ENCODE measurements at places on chromosomes 3 and 15.

- no peak for DNase-seq
Measured at GRCh38 chr3:61078048-61078752, 173.1 kb downstream of the FHIT start.

DNA sequence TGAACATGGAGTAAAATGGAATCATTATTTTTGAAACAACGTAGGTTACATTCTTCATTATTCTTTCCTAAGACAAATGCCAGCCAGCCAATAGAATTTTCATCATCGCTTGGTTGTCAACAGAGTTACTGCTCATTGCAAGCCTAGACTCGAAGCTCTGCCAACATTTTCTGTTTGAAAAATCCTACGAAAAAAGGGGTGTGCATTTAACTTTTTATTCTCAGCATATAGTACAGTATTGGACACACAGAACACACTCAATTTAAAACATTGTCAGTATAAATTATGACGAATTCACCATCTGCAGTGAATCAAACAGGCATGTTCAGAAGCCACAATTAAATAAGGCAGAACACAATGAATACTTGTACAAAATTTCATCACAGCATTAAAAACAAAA lies 232.1 kb downstream of the NR1D2 start:
- DNase-seq: no peak

DNA sequence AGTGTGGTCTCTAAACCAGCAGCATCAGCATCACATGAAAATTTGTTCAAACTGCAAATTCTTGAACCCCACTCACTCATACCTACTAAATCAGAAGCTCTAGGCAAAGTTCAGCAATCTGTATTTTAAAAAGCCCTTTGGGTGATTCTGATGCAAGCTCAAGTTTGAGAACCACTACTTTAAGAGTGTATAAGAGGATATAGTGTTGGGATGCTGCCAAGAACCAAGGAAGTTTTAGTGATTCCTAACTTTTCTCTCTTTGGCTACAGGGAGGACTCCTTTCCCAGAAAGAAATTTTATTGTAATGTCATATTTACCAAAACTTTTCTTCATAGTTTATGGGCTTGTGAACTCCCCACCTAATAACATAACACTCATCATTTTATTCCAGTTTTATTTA lies 422.2 kb downstream of the TBC1D5 start:
- DNase-seq: no peak

- no peak for DNase-seq
Measured at GRCh38 chr3:55765398-55765797, 278.3 kb upstream of the WNT5A start.

GRCh38 chr3:50418850-50419249 lies 59.5 kb upstream of the TMEM115 start:
- no peak for DNase-seq

DNA sequence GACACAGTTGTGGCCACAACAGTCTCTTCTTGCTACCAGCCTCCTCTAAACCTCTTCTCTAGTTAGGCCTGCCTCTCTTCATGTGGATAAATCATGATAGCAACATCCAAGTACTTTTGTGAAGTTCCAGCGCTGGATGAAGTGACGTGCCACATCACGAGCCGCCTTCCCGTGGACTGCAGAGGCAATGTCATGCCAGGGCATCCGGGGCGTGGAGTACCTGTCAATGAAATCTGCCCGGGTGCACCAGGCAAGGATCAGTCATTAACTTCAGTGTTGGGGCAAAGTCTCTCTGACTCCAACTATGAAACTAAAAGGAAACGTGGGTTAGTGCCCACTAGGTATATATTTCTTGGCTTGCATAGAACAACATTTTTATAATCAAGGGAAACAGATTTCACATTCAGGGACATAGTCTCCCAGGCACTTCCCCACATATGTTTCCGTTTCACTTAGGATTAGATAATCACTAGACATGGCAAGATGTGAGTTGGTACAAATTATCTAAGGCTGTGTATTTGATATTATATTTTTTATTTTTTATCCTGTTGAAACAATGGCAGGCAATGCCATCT lies 133.6 kb downstream of the PLD1 start:
- DNase-seq: no peak

- DNase-seq: no peak
Measured at GRCh38 chr3:170754311-170754693, 115.7 kb downstream of the RPL22L1 start.

GRCh38 chr3:74067296-74067695 lies 442.6 kb upstream of the PDZRN3 start:
- no peak for DNase-seq

DNA sequence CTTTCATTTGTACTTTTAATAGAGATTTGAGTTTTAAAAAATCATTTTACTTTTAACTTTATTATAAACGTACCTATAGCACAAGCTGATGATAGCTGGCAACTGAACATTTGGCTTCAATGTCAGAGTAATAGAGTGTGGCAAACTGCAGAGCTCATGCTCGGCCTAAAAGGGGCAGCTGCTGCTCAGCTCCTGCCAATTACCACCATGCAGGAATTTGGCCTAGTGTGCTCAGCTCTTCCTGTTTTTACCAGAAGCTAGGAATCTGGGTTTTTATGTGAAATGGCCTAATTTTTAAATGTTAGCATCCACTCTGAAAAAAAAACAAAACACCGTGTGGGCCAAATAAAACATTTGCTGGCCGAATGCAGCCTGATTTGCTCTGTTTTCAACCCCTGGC lies 1.8 kb downstream of the IFT122 start:
- no peak for DNase-seq
